ENCODE measurements at places on chromosomes 7 and 10.

GRCh38 chr7:45980973-45981372 lies 59.9 kb upstream of the IGFBP3 start:
- DNase-seq: no peak

DNA sequence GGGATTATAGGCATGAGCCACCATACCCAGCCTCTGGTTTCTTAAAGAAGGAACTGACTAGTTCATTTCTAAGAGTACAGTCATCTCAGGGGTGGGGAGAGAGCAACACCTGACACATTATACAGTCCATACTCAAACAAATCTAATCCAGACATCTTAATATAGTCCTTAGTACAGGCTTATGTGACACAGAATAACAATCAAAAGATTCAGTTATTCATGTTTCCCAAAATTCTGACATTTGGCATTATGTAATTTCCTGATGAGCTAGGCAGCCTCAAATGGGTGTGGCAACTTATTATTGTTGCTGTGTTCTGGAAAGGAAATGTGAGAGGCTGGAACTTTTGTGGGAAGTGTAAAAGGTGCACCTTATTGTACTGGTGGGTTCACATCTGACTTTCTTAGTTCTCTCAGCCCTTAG lies 116.3 kb downstream of the WDFY4 start:
- no peak for DNase-seq

- DNase-seq: no peak
Measured at GRCh38 chr7:55100544-55101327, 81.9 kb downstream of the EGFR start.

- no peak for DNase-seq
Measured at GRCh38 chr7:34916267-34916666, 121.0 kb downstream of the DPY19L1 start.

DNA sequence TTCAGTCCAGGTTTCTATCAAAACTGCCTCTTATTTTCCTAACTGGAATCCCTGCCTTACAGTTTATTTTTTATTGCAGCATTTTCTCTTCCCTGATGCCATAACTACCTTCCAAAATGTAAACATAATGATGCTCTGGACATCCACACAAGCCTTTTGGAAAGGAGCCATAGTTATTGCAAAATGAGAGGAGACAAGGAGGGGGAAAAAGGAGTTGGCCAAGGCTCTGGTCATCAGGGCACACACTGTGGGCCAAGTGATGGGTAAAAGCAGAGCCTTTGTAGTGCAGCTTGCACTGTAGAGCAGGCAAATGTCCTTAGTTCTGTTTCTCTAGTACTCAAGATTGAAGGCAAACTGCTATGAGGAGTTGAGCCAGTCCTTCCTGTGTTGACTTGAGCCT lies 289.3 kb upstream of the MTPN start:
- DNase-seq: no peak

DNA sequence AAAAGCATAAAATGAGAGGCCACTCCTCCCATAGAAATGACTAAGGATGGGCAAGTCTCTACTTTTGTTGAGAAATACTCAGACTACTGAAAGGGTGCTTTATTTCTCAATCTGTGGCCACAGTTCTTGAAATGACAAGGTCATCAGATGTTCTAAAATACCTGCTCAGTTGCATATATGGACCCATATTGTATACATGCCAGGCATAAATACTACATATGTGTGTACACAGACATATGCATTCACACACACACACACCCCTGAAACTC lies 691.5 kb upstream of the SORCS1 start:
- no peak for DNase-seq

- DNase-seq: no peak
Measured at GRCh38 chr7:104791080-104791479, 222.9 kb upstream of the KMT2E start.

DNA sequence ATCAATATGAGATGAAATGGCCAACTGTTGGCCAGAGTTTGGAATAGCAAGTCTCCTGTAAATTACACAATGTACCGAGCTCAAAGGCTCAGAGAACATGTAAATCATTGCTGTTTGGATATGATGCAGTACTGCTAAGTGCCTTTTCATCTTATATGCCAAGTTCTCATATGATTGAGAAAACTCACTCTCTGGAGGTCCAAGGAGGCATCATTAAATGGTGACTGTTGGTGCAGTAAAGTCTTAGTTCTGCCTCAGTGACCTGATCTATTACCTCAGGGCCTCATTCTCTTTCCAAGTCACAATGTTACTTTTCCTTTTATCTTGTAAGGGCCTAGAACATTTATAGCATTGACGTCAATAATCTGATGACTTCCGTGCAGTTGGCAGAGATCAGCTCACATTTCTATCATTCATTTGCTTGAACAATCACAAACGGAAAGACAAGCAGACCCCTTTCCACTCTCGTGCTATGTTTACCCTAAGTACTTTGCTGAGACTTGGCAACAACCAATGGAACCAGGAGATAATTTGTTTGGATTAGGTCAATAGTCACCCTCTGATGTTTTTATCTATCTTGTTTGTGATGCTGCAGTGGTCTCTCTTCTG lies 32.6 kb upstream of the PDK4 start:
- no peak for DNase-seq

DNA sequence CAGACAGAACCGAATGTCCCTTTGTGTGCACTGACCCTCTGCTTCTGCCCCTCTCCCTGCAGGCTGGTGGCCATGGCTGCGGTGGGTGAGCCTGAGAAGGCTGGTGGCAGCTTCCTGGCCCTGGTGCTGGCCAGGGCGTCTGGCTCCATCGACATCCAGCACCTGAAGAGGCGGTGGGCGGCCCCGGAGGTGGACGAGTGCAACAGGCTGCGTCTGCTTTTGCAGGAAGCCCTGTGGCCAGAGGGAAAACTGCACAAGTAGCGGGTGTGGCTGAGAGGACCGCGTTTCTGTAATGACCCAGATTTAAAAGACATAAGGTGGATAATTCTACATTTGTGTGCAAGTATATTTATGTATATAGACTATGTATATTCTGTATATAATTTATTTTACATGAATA lies 89.2 kb downstream of the DYNC2I1 start:
- DNase-seq: no peak

GRCh38 chr7:31893365-31893764 lies 176.8 kb downstream of the PDE1C start:
- no peak for DNase-seq

DNA sequence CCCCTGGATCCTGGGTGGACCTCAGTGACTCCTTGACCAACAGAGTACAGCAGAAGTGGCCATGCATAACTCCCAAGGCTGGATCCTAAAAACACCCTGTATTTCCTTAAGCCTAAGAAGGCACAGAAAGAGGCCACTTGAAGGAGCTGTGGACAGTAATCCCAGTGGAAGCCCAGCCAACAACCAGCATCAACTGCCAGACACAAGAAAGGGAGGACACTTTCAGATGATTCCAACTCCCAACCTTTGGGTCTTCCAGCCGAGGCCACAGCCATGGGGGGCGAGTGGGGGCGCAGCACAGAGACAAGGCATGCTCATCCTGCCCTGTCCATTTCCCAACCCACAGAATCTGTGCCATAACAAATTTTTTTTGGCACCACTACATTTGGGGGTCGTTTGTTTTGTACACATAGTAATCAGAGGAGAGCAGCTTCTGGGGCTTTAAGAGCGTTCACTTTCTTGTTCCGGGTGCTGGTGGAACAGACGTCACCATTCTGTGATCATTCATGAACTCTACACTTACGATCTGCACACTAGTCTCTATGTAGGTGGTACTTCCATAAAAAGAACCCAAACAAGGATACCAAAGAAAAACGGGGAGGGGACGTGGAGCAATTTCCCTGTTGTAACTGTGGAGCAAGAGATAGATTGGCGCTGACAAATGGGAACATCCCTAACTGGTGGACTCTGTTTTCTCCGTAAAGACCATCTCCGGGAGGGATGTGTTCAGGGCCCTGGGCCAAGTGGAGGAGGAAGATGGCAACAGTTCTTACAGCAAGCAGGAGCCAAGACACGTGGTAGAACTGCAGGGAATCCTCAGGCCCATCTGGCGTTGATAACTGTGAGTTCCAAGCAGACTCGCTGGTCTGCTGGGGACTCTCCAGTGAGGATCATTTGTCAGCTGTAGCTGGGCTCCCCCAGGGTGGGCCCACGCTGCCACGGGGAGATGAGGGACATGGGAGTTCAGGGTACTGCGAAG lies 6.0 kb upstream of the SLC29A3 start:
- DNase-seq: no peak

- no peak for DNase-seq
Measured at GRCh38 chr7:92404170-92404614, 43.1 kb upstream of the GATAD1 start.

GRCh38 chr10:97499561-97500296 lies 1.0 kb downstream of the UBTD1 start:
- no peak for DNase-seq

DNA sequence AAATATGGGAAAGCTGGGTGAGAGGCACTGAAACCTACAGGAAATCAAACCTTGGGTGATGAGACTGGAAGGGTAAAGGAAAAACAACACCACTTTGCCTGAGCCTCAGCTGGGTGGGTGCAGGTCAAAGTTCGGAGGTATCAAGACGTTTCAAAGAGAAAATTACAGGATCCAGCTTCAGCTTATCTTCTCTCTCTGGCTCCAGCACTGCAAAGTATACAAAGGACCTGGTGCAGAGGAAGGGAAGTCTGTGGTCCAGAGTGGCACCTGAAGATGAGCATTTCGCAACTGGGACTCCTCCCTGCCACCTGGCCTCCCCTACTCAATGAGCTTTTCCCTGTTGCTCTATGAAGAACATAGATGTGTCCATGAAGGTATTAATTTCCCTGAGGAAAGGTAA lies 6.4 kb upstream of the FXYD4 start:
- no peak for DNase-seq

- no peak for DNase-seq
Measured at GRCh38 chr7:39621261-39621660, 2.1 kb upstream of the RALA start.

GRCh38 chr10:101484175-101484745 lies 103.8 kb downstream of the POLL start:
- DNase-seq: no peak

DNA sequence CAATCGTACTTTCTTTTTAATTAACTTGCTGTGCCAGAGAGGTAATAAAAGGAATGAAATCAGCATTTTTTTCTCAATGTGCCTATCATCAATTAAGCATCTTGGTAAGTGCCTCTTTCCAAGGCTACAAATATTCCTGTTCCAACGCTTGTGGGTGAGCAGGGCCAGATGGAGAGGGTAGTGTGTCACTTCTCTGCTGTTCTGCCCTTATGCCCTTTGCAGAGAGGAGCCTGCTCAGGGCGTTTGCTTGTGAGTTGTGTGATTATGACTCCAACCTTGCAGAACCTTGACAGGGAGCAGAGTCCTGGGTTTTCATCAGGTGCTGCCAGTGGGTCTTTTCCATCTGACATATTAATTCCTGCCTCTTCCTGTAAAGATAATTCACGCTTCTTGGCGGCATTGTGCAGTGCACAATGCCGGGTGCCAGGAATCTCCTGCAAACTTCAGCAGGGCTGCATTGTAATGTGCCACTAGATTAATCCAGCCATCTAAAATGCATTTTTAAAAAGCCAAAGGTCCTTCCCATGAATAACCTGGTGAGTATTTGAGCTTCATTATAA lies 234.4 kb downstream of the ARHGAP12 start:
- DNase-seq: no peak

DNA sequence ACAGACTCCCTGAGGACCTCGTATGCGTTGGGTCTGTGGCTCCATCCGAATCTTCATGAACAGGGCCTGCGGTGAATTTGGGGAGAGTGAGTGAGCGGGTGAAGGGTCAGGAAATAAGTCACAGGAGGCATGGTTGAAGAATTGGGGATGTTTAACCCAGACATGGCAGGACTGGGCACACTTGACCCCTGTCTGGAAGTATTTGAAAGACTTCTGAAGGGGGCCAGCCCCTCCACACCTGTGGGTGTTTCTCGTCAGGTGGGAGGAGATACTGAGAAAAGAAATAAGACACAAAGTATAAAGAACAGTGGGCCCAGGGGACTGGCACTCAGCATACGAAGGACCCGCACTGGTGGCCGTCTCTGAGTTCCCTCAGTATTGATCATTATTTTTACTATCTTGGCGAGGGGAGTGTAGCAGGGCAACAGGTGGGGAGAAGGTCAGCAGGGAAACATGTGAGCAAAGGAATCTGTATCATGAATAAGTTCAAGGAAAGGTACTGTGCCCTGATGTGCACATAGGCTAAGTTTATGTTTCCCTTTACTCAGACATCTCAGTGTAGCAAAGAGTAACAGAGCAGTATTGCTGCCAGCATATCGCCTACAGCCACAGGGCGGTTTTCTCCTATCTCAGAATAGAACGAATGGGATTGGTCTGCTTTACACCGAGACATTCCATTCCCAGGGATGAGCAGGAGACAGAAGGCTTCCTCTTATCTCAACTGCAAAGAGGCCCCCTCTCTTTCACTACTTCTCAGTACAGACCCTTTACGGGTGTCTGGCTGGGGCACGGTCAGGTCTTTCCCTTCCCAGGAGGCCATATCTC lies 38.2 kb upstream of the PFKFB3 start:
- no peak for DNase-seq

GRCh38 chr10:133257489-133258065 lies 19.1 kb downstream of the ADAM8 start:
- no peak for DNase-seq

DNA sequence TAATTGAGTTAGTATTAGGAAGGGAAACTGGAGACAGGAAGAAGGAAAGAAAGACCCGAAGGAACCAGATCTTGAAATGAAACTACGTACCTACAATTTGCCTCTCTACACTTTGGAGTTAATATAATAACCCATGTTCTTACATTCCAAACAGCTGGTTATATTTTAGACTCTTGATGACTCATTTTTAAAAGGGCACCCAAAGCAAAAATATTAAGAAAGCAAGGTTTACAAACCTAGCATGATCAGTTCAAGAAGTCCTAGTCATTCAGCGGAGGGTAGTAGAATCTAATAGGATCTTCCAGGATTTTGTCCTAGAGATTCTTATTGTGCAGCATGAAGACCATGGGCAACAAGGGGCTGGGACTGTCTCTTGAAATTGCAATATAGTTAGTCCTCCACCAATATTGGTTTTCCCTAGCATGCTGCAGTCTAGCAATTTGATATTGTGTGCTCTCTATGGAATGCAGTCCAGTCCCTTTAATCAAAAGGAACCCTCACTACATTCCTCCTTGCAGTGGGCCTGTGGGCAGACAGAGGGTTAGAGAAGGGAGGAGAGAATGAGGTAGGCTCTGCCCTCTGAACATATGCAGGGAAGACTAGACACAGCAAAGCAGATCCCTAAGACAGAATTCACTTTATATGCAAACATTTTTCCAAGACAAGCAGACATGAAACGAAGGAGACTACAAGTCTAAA lies 230.3 kb downstream of the INHBA start:
- no peak for DNase-seq

GRCh38 chr7:23021596-23021995 lies 7.7 kb upstream of the HYCC1 start:
- DNase-seq: no peak

DNA sequence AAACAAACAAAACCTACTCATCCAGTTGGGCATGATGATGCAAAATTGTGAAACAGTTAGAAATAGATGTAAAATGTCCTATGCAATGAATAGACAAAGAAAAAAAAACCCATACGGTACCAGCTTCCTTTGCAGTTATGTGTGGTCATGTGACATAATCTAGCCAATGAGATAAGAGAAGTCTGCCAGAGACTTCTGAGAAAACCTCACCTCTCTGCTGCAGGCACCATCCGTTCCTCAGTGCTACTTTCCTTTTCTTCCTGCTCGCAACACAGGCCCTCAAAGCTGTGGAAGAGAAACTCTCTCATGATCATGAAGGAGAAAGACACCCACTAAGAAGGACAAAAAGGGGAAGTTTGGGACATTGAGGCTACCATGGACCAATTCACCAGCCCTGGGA lies 76.8 kb upstream of the CARD11 start:
- DNase-seq: peak; percentile 57

- no peak for DNase-seq
Measured at GRCh38 chr10:70584366-70584765, 18.2 kb downstream of the PRF1 start.

GRCh38 chr7:40676221-40676620 lies 541.4 kb downstream of the SUGCT start:
- no peak for DNase-seq
